ENCODE measurements at places on chromosomes 13 and 19.

DNA sequence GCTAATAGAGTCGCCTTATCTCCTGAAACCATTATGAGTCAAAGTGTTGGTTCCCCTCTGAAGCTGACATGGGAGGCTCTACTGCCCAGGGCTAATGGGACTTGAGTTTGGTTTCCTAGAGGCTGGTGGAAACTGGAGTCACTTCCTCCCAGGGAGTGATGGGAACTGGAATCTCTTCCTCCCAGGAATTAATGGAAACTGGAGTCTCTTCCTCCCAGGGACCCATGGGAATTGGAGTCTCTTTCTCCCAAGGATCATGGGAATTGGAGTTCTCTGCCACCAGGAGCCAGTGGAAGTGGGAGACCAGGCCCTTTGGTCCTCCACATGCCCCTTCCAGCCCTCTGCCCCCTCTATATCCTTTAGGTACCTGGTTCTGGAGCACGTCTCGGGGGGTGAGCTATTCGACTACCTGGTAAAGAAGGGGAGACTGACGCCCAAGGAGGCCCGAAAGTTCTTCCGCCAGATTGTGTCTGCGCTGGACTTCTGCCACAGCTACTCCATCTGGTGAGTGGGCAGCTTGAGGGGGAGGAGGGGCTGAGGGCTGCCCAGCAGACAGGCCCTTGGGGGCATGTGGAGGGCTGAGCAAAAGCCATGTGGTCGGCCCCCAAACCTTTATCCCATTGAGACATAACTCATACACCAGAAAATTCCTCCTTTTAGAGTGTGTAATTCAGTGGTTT, 5.5 kb downstream of the BRSK1 start:
- DNase-seq: no peak

- peak; percentile 61 for DNase-seq
Observed at GRCh38 chr19:13986348-13986904, 19.7 kb downstream of the RFX1 start.

- no peak for DNase-seq
Observed at GRCh38 chr13:28464861-28465460, 30.0 kb downstream of the FLT1 start.

DNA sequence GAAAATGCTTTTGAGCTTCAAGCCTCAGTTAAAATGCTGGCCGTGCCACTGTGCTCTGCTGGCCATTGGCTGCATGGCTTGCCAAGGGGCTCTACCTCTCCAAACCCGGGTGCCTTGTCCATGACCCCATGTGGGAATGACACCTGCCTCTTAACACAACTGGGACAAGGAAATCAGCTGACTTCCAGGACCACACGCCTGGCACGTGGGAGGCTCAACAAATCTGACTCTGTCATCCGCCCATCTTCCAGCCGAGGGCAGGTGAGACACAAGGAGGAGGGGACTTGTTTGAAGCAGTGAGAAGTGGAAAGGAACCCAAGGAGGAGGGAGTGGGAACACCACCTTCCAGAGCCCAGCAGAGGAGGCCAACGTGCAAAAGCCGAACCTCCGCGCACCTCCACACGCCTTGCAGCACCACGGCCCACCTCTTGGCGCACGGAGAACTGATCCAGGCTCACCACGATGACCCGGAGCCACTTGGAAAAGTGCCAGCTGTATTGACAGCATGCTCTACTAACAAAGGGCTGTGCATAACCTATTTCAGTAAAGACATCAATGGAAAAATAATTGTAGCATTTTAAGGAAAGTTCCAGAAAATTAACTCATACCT, 38.3 kb downstream of the COL4A1 start:
- no peak for DNase-seq

- no peak for DNase-seq
Observed at GRCh38 chr13:94548821-94549231, 47.1 kb downstream of the TGDS start.

DNA sequence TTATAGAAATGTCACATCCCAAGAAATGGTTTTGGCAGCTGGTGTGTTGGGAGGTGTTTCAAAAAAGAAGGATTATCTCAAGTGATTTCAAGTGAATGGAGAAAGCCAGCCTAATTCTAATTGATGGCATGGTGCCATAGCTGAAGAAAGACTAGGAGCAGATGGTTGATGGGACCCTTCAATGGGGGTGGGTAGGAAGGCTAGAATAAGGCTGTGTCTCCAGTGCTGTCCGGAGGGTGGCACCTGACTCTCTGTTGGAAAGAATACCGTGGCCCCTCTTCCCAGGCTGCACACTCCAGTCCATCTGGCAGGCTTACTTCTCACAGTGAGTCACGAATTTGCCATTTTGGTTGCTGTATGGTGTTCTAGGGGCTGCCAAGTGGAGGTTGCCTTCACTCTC, 51.0 kb upstream of the GPR12 start:
- DNase-seq: no peak

DNA sequence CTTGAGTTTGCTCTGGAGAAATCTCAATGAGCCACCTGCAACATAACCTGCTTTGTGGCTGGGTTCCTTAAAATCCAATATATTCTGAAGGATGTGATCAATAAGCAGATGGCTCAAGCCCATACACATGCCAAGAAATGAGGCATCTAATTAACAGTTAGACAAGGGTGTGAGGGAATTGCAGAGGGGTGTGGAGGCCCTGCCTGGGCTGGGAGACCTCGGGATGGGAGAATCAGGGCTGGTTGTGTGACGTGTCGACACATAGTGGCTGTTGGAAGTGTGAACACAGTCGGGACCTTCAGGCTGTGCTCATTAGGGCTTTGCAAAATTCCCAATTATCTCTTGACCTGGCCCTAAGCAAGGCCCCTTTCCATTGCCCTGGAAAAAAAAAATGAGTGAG, 362.0 kb upstream of the TMTC4 start:
- no peak for DNase-seq

GRCh38 chr13:47955836-47956235, 45.2 kb downstream of the SUCLA2 start:
- no peak for DNase-seq

DNA sequence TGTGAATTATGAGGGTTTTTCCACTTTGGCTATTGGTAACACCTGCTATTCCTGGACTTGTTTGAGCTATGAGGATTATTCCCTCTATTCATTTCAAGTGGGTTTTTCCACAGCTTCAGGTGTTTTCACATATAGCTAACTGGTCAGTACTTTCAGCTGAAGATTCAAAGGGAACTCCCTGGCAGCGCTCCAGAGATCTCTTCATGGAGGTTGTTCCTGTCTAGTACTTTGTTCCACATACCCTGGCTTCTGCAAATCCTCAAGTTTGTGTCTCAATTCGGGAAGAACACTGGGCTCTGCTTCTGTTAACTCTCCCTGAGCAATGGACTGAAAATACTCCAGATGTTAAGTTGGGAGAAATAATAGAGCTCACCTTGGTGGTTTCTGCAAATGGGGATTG, 5.6 kb upstream of the ZNF607 start:
- DNase-seq: no peak

DNA sequence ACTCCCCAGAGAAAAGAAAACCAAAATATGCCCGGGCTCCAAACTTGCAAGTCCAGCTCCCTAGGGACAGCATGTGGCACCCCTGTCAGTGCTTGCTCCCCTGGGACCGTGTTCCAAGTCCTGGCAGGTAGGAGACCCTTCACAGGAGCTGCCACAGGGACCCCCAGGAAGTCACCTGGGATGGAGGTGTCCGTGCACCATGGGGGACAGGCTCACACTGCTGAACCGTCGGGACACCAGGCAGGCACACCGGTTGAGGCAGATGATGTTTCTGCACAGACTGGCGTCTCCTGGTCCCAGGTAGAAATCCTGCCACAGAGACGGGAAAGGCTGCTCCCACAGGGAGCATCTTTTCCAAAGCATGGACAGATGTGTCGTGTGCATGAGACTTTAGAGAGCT, 11.7 kb upstream of the PROZ start:
- DNase-seq: peak; percentile 32

DNA sequence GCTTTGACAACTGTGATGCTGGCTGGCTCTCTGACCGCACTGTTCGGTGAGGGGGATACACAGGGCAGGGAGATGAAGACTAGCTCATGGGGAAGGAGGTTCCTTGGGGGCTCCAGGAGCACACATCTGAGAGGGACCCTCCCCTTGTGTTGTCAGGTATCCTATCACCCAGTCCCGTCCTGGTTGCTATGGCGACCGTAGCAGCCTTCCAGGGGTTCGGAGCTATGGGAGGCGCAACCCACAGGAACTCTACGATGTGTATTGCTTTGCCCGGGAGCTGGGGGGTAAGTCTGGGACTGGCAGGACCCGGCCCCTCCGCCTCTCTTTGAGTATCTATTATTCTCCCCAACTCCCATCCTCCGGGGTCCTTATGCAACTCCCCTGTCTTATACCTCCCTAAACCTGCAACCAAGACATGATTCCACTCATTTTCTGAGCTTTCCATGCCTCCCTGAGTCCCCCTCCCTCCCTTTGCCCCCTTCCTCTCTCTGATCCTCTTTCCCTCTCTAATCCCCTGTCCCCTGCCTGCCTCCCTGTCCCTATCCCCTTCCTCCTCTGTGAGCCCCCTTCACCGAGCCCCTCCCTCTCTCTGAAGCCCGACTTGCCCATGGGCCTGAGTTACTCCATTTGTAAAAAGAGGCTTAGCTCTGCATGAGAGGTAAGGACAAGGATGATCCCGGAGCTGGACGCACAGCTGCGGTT, 12.5 kb downstream of the NCAN start:
- DNase-seq: no peak

GRCh38 chr13:109725297-109725696, 61.1 kb downstream of the IRS2 start:
- DNase-seq: no peak

- no peak for DNase-seq
Observed at GRCh38 chr19:49786376-49786820, 19.6 kb downstream of the AP2A1 start.

DNA sequence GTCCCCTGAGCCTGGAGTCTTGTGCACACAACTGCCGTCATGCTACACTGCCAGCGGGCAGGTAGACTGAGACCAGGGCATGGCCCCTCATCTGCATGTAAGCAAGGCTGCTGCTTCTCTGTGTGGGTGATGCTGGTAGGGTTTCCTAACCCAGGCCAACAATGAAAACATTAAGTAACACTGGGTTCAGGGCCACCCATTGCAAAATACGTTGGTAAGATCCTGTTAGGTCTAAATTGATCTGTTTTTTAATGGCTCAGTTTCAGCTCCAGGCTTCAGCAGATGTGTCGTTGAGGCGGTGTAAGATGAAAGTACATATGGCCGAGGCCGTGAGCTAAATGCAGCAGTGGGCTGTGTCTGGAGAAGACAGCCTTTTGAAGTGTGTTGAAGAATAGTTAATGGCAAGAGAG, 383.4 kb downstream of the IRS2 start:
- DNase-seq: no peak

- no peak for DNase-seq
Observed at GRCh38 chr19:21568816-21569493, 63.6 kb downstream of the ZNF429 start.

DNA sequence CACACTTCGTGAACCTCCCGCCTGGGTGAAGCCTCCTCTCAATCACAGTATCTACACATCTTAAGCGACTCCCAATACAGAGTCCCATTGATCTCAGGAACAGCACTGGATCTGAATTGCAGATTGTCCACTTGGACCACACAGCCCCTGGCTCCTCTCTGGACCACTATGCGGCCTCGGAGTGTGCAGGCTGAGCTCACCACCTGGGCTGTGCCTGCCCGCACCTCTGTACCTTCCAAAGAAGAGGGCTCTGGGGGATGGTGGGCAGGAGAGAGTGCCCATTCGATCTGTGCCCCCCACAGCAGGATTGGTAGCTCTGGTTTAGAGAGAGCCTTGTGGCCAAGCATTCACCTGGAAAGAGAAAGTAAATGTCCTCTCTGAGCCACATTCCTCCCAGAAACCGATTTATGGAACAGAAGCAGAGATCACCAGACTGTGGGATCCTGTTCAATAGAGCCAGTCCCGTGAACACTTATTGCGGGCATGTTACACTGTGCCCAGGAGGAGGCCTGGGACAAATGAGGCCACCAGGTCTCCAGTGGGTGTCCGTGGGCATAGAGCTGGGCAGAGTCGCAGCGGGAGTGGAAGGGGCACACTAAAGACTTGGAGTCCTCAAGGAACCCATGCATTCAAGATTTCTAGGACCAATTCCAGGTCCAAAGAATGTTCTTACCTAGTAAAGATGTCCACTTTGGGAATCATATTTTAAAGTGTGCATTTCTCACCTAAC, 141.6 kb upstream of the SOX1 start:
- DNase-seq: no peak

- DNase-seq: peak; percentile 96
Observed at GRCh38 chr19:50658441-50659317, 9.4 kb downstream of the C19orf81 start.

DNA sequence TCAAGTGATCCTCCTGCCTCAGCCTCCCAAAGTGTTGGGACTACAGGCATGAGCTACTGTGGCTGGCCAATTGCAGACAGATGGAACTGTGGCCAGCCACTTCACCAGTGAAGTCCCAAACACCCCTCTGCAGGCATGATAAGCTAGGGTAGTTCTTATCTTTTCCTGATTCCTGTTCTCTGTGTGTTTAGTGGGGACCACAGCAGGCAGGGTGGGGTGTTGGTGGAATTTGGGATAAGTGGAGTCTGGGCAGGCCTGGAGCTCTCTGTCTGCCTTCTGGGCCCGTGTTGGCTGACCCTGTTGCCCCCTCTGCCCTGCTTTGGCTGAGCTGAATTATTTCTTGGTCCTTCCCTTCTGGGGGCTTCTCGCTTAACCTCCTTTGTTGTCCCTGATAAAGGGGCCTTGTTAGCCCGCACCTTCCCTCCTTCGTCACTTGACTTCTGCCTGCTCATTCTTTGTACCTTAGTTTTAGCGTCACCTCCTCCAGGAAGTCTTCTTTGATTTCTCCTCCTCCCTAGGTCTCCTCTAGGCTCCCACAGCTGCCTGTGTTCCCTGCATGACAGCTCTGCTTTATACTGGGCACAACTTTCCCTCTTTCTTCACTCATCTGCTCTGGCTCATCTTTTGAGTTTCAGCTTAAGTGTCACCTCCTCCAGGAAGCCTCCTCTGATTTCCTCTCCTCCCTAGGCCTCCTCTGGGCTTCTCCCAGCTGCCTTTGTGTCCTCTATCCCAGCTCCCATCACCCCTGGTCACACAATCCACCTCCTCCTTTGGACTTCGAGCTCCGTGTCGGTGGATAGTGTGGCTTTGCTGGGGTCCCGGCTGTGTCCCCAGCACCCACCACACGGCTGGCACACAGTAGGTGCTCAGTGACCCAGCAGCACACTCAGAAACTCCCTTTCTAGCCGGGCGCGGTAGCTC, 1.7 kb upstream of the NCLN start:
- DNase-seq: no peak

GRCh38 chr13:46624353-46624752, 71.4 kb downstream of the LRCH1 start:
- no peak for DNase-seq

GRCh38 chr19:49058562-49058961, 1.0 kb upstream of the CGB7 start:
- DNase-seq: peak; percentile 65

- no peak for DNase-seq
Observed at GRCh38 chr13:40192858-40193257, 473.6 kb downstream of the FOXO1 start.

All from ecto neural progenitor cell (in vitro differentiated cells).